Astrocyte of the cerebellum (primary cell): ENCODE measurements at places on chromosomes 5 and 9.

DNA sequence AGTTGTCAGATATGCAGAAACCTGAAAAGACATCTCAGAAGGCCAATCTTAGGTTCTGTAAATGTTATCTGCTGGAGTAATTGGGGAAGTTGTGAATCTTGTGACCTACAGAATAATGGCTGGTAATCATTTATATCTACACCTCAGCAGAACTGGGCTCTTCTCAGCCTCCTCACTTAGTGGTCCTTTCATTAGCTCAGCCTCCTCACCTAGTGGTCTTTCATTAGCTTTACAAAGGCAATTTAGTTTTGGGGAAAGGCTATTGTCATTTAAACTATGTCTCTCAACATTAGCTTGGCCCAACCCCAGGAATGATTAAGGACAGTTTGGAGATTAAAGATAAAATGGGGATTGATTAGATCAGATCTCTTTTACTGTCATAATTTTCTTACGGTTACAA lies 284.2 kb upstream of the SGCD start:
- DNase-seq: no peak

DNA sequence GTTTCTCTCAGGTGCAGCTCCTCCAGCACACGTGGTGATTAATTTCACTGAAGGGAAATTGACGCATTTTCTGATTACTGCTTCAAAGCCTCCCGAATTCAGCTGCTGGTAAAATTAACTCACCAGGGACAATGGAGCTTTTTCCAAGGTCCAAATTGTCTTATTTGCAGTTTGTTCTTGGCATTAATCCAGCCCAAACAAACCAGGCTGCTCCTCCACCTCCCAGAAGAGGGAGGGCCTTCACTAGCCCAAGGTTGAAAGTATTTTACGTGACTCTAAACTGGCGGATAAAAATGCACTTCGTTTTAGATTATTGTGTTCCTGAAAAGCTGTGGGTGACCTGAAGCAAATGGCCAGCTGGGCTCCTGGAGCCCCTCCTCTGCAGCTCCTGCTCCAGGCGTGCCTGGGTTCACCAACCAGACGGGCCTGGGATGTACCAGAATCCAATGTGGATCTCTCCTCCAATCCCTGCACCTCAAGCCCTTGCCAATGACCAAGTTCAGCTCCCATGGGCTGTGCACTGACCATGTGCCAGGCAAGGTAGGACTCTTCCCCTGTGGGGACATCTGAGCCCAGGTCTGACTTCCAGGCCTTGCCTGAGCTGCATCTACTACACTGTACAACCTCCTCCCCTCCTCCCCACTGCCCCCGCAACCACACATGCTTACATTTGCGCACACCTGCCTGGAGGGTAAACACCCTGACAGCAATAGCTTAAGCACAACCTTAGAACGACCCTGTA lies 193.4 kb downstream of the CDK5RAP2 start:
- DNase-seq: peak; percentile 38

- DNase-seq: no peak
Observed at GRCh38 chr5:149799965-149800516, 69.9 kb downstream of the PPARGC1B start.

DNA sequence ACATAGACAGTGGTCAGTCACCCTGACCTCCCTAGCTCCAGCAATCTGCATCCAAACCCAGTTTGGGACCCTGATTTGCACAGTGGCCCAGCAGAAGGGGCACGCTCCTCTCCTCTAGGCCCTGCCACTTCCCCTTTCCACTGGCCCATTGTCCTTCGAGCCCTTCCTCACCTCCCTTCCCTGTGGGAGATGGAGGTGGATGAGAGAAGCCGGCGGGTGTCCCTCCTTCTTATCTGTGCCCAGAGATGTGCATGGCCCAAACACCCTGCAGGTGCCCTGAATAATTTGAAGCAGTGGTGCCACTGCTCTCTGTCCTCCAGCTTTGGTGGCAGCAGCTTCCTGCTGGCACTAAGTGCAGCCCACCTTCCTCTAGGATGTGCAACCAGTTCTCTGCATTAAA lies 140.0 kb downstream of the BARX1 start:
- DNase-seq: no peak

DNA sequence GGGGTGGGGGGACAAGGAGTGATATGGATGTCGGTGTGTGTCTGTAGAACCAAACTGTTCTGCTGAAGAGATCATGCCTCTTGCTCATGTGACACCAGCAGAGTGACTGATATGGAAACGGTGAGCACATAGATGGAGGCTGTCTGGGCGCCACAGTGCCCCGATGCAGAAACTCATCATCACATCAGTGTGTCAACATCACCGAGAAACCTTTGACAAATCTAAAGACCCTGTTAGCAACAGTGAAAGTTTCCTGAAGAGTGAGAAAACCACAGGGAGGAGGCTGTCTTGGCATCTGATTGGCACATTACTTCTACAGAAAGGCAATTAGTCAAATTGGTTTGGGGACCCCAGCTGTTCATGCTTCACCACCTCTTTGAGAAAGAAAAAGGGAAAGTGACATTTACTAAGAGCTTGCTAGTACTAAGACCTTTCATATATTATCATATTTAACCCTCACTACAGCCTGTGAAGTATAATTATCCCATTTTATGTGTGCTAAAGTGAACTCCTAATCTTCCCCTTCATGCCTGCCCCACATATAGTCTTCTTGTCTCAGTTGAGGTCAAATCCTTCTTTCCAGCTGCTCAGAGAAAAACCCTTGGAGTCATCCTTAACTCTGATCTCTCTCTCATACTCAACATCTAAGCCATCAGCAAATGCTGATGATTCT lies 25.6 kb downstream of the CSF2 start:
- no peak for DNase-seq

DNA sequence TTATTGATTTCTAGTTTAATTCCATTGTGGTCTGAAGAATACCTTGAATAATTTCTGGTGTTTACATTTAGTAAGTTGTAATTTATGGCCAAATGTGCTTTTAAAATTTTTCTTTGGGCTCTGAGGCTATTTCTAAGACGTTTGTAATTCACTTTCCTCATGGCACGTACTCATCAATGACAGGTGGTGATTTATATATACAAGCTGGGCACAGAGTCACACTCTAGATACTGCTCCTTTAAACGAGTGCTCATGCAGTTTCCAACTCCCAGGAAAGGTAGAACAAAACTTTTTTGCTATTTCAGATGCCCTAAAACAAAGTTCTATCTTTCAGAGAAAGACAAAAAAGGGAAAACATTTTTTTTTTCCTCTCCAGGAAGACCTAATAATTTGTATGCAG lies 146.9 kb downstream of the AUH start:
- no peak for DNase-seq

- no peak for DNase-seq
Observed at GRCh38 chr9:99345451-99345850, 123.4 kb downstream of the SEC61B start.

GRCh38 chr5:102099766-102100331 lies 196.2 kb downstream of the SLCO4C1 start:
- no peak for DNase-seq

DNA sequence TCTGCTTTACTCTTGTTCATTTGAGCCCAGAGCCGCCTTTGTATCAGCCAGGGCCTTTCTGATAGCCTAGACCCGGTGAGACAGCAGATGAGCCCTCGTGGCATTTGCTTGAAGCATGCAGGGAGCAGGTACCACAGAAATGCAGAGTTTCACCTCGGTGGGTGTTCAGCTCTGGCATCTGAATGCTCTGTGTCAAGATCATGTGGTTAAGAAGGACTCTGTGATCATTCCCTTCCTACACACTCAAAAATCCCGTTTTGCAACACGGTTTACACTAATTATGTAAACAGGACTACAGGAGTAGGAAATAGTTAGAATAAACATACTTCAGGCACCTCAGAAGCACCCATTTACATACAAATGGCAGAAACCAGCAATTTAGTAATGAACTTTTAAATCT lies 67.2 kb downstream of the MVB12B start:
- no peak for DNase-seq

GRCh38 chr5:97163360-97163764 lies 19.7 kb downstream of the RIOK2 start:
- DNase-seq: peak; percentile 9

GRCh38 chr9:111974092-111974681 lies 77.6 kb downstream of the UGCG start:
- no peak for DNase-seq

- no peak for DNase-seq
Observed at GRCh38 chr5:162391833-162392232, 324.3 kb downstream of the GABRG2 start.

DNA sequence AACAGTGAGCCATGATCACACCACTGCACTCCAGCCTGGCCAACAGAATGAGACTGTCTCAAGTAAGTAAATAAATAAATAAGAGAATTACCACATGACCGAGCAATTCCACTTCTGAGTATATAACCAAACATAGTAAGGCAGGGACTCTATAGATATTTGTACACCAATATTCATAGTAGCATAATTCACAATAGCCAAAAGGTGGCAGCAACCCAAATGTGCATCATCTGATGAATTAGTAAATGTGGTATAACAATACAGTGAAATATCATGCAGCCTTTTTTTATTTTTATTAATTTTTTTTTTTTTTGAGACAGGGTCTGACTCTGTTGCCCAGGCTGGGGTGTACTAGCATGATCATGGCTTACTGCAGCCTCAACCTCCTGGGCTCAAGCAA lies 33.1 kb downstream of the ALDH7A1 start:
- DNase-seq: no peak

DNA sequence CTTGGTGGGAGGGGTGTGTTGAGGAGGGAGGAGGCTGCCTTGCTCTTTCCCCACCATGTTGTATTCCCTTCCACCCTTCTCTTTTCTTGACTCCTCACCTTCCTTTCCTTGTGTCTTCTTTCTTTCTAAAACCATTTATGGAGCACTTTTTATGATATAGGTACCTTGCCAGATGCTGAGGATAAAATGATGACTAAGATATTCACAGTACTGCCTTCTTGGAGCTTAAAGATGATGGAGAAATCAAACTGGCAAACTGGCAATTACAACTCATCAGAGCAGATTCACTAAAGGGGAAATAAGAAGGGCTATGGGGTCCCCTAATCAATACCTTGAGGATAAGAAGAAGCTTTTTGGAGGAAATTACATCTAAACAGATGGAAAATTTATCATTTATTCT lies 273.2 kb upstream of the MEF2C start:
- no peak for DNase-seq

GRCh38 chr5:173736923-173737412 lies 120.5 kb upstream of the BOD1 start:
- no peak for DNase-seq
